ENCODE measurements at places on chromosomes 2 and 18. TPM values are rescaled to one million over a fixed set of nuclear protein-coding genes. Genes with fewer than 3 reads are reported as not detected.

PUM2 gene
- total RNA-seq: 18.3 TPM

FAHD2B gene
- total RNA-seq: not detected

FNDC4 gene
- 24.2 TPM for total RNA-seq

NAT8 gene
- total RNA-seq: not detected

SIX3 gene
- total RNA-seq: not detected

CDH2 gene
- 165 TPM for total RNA-seq

PARD3B gene
- 8.1 TPM for total RNA-seq

PTPN4 gene
- total RNA-seq: 24.3 TPM

DNA sequence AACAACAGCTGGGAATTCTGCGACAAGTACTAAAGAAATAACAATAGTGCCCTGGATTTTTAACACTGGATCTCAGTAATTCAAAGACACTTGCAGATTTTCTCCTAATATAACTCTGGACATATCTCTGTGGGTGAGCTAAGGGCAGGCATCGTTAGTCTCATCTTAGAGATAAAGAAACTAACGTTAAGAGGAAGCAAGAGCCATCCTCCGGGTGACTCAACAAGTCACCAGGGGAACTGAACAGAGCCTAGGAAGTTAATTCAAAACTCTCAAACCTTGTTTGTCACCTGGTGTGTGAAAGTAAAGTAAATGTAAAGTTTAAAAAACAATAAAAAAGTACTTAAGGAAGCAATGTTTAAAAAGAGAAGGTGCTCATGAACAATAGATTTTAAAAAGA, 41.6 kb upstream of the NRP2 start:
- no peak overlapping the region for H3K4me3 ChIP-seq
- no peaks in the 10 kb centered on the region for H3K27me3 ChIP-seq
- no peak for DNase-seq
- H3K4me1 ChIP-seq: peaks cover 14% of the 10 kb centered on the region

GRCh38 chr2:53286345-53286744, 481.3 kb upstream of the CHAC2 start:
- H3K27ac ChIP-seq: no peak overlapping the region
- peak; percentile 1 for DNase-seq
- H3K4me3 ChIP-seq: no peak overlapping the region
- no peaks in the 10 kb centered on the region for H3K36me3 ChIP-seq

DNA sequence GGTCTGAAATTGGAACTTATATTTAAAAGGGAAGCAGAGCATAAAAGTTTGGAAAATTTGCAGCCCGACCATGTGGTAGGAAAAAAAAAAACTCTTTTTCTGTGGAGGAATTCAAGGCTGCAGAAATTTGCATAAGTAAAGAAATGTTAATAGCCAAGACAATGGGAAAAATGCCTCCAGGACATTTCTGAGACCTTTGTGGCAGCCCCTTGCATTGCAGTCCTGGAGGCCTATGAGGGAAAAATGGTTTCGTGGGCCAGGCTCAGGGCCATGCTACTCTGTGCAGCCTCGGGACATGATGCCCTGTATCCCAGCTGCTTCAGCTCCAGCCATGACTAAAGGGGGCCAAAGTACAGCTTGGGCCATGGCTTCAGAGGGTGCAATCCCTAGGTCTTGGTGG, 71.9 kb upstream of the SLC16A14 start:
- no peak for DNase-seq
- no peaks in the 10 kb centered on the region for H3K36me3 ChIP-seq
- H3K4me1 ChIP-seq: no peaks in the 10 kb centered on the region
- no peaks in the 10 kb centered on the region for H3K27me3 ChIP-seq

- peaks cover 36% of the 10 kb centered on the region for H3K4me1 ChIP-seq
- no peak overlapping the region for H3K4me3 ChIP-seq
- no peaks in the 10 kb centered on the region for H3K36me3 ChIP-seq
- no peak overlapping the region for H3K27ac ChIP-seq
- H3K27me3 ChIP-seq: no peaks in the 10 kb centered on the region
Observed at GRCh38 chr2:28164280-28164801, 228.3 kb upstream of the FOSL2 start.

DNA sequence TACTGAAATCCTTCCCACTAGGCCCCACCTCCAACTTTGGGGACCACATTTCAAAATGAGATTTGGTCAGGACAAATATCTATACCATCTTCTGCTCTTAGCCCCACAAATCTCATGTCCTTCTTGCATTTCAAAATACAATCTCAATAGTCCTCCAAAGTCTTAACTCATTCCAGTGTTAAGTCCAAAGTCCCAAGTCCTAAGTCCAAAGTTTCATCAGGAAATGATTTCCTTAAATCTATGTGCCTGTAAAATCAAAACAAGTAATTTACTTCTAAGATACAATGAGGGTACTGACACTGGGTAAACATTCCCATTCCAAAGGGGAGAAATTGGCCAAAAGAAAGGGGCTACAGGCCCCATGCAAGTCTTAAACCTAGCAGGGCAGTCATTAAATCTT, 40.5 kb upstream of the TNP1 start:
- no peak overlapping the region for H3K27ac ChIP-seq
- no peaks in the 10 kb centered on the region for H3K4me1 ChIP-seq
- no peak for DNase-seq
- 0 out of 2 replicates have a peak, but pooled peaks cover 4% of the 10 kb centered on the region for H3K27me3 ChIP-seq
- H3K4me3 ChIP-seq: no peak overlapping the region

GRCh38 chr2:42223067-42223854, 54.1 kb downstream of the EML4 start:
- H3K36me3 ChIP-seq: no peaks in the 10 kb centered on the region
- H3K4me3 ChIP-seq: no peak overlapping the region
- 0 out of 2 replicates have a peak overlapping the region, but pooled peaks have one; percentile 3 for H3K27ac ChIP-seq
- no peaks in the 10 kb centered on the region for H3K27me3 ChIP-seq

- DNase-seq: no peak
- H3K36me3 ChIP-seq: no peaks in the 10 kb centered on the region
- H3K27me3 ChIP-seq: no peaks in the 10 kb centered on the region
- no peak overlapping the region for H3K4me3 ChIP-seq
- no peaks in the 10 kb centered on the region for H3K4me1 ChIP-seq
- no peak overlapping the region for H3K27ac ChIP-seq
Observed at GRCh38 chr2:125041846-125042245, 1016.8 kb downstream of the CNTNAP5 start.

DNA sequence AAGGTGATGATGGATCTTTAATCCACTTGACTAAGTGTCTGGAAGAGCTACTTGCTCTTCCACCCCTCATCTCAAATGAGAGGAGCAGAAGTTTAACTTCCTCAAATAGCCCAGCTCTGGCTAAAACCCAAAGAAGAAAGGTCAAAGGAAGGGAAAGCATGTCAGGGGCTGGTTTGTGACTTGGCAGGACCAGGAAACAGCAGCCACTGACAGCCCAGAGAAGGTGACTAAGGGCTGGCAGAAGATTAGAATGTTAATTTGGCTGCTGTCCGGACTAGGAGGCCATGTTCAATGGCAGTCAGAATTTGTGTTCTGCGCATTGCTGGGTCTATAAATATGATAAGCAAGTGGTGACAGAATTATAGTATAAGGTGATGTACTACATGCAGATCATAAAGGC, 386.2 kb downstream of the SETBP1 start:
- no peak overlapping the region for H3K27ac ChIP-seq
- no peaks in the 10 kb centered on the region for H3K36me3 ChIP-seq
- H3K27me3 ChIP-seq: no peaks in the 10 kb centered on the region
- H3K4me1 ChIP-seq: peaks cover 6% of the 10 kb centered on the region
- H3K4me3 ChIP-seq: no peak overlapping the region

GRCh38 chr2:162317058-162317742, 1.3 kb downstream of the IFIH1 start:
- peak overlapping the region; percentile 88 for H3K4me3 ChIP-seq
- no peaks in the 10 kb centered on the region for H3K4me1 ChIP-seq
- no peak overlapping the region for H3K27ac ChIP-seq
- no peaks in the 10 kb centered on the region for H3K36me3 ChIP-seq
- no peaks in the 10 kb centered on the region for H3K27me3 ChIP-seq

DNA sequence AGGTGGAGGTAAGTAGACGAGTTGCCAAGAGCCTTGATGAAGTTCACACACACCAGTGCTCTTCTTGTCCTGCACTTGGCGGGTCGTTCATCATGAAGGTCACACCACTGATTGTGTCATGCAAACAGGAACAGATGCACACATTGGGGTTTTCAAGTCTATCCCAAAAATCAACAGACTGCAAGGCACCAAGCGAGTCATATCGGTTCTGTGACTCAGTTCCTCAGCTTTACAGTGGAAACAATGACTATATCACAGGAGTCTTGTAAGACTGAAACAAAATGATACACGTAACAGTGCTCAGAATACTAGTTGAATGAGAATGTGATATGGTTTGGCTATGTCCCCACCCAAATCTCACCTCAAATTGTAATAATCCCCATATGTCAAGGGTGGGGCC, 526.9 kb upstream of the ID2 start:
- peaks cover 8% of the 10 kb centered on the region for H3K4me1 ChIP-seq
- peak overlapping the region; percentile 77 for H3K27ac ChIP-seq
- H3K36me3 ChIP-seq: no peaks in the 10 kb centered on the region
- peak; percentile 87 for DNase-seq
- no peak overlapping the region for H3K4me3 ChIP-seq

- DNase-seq: no peak
- no peak overlapping the region for H3K4me3 ChIP-seq
- no peak overlapping the region for H3K27ac ChIP-seq
Observed at GRCh38 chr2:1633936-1634587, 110.3 kb downstream of the PXDN start.

- no peaks in the 10 kb centered on the region for H3K36me3 ChIP-seq
- no peak overlapping the region for H3K4me3 ChIP-seq
- peak; percentile 46 for DNase-seq
- no peak overlapping the region for H3K27ac ChIP-seq
Observed at GRCh38 chr2:218168635-218169462, 2.1 kb upstream of the CXCR1 start.

DNA sequence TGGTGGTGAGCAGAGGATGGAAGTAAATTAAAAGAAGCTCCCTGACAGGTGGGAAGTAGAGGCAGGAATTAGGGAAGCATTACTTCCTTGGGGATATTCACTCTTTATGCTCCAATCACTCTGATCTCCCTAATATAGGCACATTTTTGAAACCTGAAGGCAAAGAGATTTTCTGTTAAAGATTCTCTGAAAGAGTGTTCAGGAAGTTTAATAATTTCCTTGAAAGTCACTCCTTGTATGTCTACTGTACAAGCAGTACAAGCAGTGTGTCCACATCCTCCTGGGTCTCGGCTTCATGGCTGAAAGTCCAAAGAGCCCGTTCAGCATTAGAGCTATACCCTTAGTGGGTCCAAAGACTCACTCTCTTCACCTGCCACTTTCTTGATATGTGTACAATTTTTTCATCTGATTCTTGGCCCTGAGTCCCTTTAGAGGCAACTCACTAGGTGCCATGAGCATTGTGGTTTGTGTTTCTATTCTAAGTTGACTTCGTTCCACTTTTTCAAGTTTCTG, 60.2 kb downstream of the AAK1 start:
- H3K27me3 ChIP-seq: no peaks in the 10 kb centered on the region
- H3K36me3 ChIP-seq: no peaks in the 10 kb centered on the region
- no peak overlapping the region for H3K4me3 ChIP-seq
- DNase-seq: no peak

- no peak overlapping the region for H3K4me3 ChIP-seq
- no peak for DNase-seq
- no peaks in the 10 kb centered on the region for H3K36me3 ChIP-seq
- no peaks in the 10 kb centered on the region for H3K27me3 ChIP-seq
Observed at GRCh38 chr18:65235966-65236624, 514.7 kb upstream of the CDH7 start.

- H3K36me3 ChIP-seq: no peaks in the 10 kb centered on the region
- H3K27me3 ChIP-seq: no peaks in the 10 kb centered on the region
- peak; percentile 79 for DNase-seq
- H3K4me1 ChIP-seq: peaks cover 13% of the 10 kb centered on the region
Observed at GRCh38 chr2:75632091-75632701, 14.4 kb upstream of the MRPL19 start.

- no peaks in the 10 kb centered on the region for H3K4me1 ChIP-seq
- no peak overlapping the region for H3K27ac ChIP-seq
- H3K36me3 ChIP-seq: peaks cover 12% of the 10 kb centered on the region
- H3K27me3 ChIP-seq: no peaks in the 10 kb centered on the region
Observed at GRCh38 chr2:46555646-46556234, 76.4 kb downstream of the TMEM247 start.

DNA sequence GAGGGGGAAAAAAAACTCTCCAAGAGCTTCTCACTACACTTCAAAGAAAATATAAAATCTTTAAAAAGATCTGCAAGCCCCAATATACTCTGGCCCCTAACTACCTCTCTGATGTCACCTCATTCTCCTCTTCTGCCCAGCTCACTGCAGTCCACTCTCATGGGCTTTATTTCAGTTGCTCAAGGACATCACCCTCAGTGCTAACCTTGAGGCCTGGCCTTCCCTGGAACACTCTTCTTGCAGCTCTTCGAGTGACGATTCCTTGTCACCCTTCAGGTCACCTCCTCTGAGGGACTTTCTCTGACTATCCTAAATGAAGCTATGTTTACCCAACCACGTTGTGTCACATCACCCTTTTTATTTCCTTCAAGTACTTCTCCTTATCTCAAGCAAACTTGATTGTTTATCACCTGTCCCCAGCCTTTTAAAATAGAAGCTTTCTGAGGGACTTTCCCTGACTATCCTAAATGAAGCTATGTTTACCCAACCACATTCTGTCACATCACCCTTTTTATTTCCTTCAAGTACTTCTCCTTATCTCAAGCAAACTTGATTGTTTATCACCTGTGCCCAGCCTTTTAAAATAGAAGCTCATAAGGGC, 10.4 kb downstream of the RTTN start:
- H3K4me1 ChIP-seq: peaks cover 3% of the 10 kb centered on the region
- no peak for DNase-seq
- H3K36me3 ChIP-seq: peaks cover 7% of the 10 kb centered on the region
- H3K27me3 ChIP-seq: no peaks in the 10 kb centered on the region
- H3K4me3 ChIP-seq: no peak overlapping the region

DNA sequence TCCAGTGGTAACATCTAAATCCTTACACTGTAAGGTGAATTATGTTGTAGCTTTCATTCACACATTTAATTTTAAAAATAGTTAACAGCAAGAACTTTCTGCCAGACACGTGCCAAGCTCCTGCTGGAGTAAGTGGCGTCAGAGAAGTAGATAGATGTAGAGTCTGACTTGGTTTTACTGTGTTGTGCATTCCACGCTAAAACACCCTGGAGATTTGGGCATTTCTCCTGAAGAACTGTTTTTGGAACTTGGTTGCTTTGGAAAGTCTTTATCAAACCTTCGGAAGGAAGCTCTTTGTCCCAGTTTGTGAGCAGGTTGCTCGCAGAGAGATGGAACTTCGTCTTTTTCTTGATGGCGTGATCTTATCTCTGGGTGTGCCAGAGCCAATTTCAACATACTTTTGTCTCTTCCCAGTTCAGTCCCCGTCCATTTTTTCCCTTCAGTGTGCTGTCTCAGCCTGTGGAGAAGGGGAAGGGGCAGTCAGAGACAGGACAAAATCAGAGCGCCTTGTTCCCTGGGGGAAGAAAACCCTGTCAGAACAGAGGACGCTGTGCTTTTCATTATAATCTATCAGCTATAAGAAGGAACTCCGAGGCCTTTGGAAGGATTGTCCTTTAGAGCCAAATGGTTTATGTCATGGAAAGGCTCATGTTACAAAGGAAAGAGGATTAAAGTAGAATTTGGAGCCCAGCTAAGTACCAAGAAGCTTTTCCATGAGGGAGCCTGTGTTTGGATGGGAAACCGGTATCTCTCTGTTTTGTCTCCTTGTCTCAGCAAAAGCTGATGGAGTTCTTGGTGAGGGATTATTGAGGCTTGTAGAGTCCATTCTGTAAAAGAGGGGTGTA, 18.9 kb downstream of the GRHL1 start:
- H3K36me3 ChIP-seq: no peaks in the 10 kb centered on the region
- no peaks in the 10 kb centered on the region for H3K27me3 ChIP-seq
- peak overlapping the region; percentile 70 for H3K27ac ChIP-seq
- DNase-seq: peak; percentile 54

GRCh38 chr18:75264195-75264594, 53.6 kb downstream of the TSHZ1 start:
- DNase-seq: no peak
- no peak overlapping the region for H3K27ac ChIP-seq
- H3K27me3 ChIP-seq: no peaks in the 10 kb centered on the region
- H3K4me3 ChIP-seq: no peak overlapping the region
- H3K36me3 ChIP-seq: no peaks in the 10 kb centered on the region

Data from GM23248 (cell line).